ENCODE measurements at places on chromosomes 6 and 20. TPM values are rescaled to one million over a fixed set of nuclear protein-coding genes. Genes with fewer than 3 reads are reported as not detected.

- H3K4me1 ChIP-seq: no peaks in the 10 kb centered on the region
- no peak overlapping the region for H3K4me3 ChIP-seq
These were observed 301.4 kb upstream of the THEMIS start for GRCh38 chr6:128202169-128202765.

- H3K4me1 ChIP-seq: peaks cover 4% of the 10 kb centered on the region
- peaks cover 59% of the 10 kb centered on the region for H3K27me3 ChIP-seq
- no peak overlapping the region for H3K27ac ChIP-seq
- no peak for DNase-seq
These were observed 75.8 kb downstream of the SYCP2L start for GRCh38 chr6:10962673-10963072.

DNA sequence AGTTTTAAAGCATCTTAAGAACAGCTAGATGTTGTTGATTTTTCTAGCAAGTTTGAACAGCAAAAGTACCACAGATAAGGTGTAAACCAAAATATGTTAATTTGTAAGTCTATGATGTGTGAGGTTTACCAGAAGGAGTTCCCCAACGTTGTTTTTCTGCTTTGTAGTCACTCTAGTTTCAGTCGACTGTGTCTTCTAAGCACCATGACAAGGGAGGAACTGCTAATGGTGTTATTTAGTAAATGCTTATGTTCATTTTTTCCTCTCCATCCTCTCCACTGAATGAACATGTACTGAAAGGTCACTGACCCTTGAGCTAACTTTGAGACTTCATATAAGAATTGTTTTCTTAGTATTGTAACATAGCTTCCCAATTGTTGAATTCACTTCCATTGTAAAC is 3.0 kb downstream of the ENPP3 start:
- no peaks in the 10 kb centered on the region for H3K4me1 ChIP-seq
- H3K4me3 ChIP-seq: no peak overlapping the region
- no peaks in the 10 kb centered on the region for H3K36me3 ChIP-seq
- H3K27ac ChIP-seq: no peak overlapping the region
- H3K27me3 ChIP-seq: no peaks in the 10 kb centered on the region

GRCh38 chr6:149383371-149383770 is 16.7 kb upstream of the SUMO4 start:
- no peaks in the 10 kb centered on the region for H3K4me1 ChIP-seq
- no peaks in the 10 kb centered on the region for H3K27me3 ChIP-seq
- no peak overlapping the region for H3K4me3 ChIP-seq
- DNase-seq: no peak

GRCh38 chr20:22052025-22052650 is 346.7 kb downstream of the PAX1 start:
- no peak overlapping the region for H3K27ac ChIP-seq
- no peaks in the 10 kb centered on the region for H3K36me3 ChIP-seq
- no peaks in the 10 kb centered on the region for H3K4me1 ChIP-seq
- no peak for DNase-seq
- no peaks in the 10 kb centered on the region for H3K27me3 ChIP-seq

GRCh38 chr6:89509777-89510281 is 76.9 kb downstream of the ANKRD6 start:
- no peak overlapping the region for H3K27ac ChIP-seq
- H3K36me3 ChIP-seq: no peaks in the 10 kb centered on the region
- no peak overlapping the region for H3K4me3 ChIP-seq
- H3K27me3 ChIP-seq: no peaks in the 10 kb centered on the region
- DNase-seq: no peak

DNA sequence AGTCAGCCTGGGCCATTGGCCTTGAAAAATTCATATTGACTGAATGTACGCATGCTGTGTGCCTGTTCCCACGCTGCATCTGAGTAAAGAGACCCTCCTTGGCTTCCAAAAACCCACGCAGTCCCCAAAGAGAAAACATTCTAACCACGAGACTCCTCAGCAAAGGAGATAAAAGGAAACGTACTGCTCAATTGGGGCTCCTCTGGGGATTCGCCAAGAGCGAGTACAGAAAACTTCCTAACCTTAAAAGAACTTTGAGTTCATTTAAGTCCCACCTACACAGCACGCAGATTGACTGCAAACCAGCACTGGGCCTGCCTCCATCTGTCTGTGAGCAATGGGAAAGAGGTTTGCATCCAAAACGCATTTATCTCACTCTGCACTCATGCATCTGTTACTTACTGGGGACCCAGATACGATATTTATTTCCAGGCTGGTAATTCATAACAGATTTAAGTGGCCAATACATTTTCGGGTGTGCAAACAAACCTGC is 505.9 kb upstream of the CHD6 start:
- H3K27me3 ChIP-seq: no peaks in the 10 kb centered on the region
- DNase-seq: no peak
- no peak overlapping the region for H3K27ac ChIP-seq
- no peak overlapping the region for H3K4me3 ChIP-seq
- no peaks in the 10 kb centered on the region for H3K4me1 ChIP-seq

GRCh38 chr6:81451787-81452186 is 300.7 kb downstream of the TENT5A start:
- no peak overlapping the region for H3K4me3 ChIP-seq
- no peaks in the 10 kb centered on the region for H3K4me1 ChIP-seq
- no peaks in the 10 kb centered on the region for H3K36me3 ChIP-seq
- H3K27ac ChIP-seq: no peak overlapping the region
- no peaks in the 10 kb centered on the region for H3K27me3 ChIP-seq
- no peak for DNase-seq

FAM83B gene
- 6.4 TPM for total RNA-seq

GHRH gene
- total RNA-seq: not detected

ATP6V1G2 gene
- 2.9 TPM for total RNA-seq

VNN1 gene
- not detected for total RNA-seq

Data from H1 (cell line).